ENCODE measurements at places on chromosomes 1 and 21.

GRCh38 chr1:16078925-16079656, 5.6 kb upstream of the FAM131C start:
- DNase-seq: no peak

DNA sequence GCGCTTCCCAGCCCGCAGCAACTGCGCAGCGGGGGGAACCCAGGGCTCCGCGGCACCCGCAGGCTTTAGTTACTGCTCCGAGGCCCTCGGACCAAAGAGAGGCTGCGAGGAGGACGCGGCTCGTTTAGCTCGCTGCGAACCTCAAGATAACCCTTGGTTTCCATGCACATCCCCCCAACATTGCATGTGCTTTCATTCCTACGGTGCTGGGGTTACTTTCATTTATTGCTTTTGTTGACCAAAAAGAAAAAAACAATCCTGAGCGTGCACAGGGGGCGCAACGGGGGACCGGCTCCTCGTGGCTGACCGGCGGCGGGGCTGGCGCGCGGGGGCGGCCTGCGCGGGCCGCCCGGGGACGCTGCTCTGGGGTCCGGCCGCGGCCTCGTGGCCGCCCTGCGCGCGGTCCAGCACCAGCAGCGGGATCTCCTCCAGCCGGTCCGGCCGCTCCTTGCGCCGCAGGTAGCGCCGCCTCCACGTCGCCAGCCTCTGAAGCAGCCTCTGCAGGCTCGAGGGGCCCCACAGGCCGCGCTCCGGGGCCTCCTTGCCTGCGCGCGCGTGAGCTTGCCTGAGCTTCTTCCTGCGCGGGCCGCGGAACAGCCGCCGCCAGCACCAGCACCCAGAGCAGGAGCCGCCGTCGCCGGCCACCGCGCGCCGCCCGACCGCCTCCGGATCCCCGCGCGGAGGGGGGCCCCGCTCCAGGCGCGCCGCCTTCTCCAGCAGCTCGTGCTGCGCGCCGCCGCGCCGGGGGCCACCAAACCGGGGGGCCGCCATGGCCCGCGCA, 77.4 kb downstream of the DESI2 start:
- peak; percentile 74 for DNase-seq

DNA sequence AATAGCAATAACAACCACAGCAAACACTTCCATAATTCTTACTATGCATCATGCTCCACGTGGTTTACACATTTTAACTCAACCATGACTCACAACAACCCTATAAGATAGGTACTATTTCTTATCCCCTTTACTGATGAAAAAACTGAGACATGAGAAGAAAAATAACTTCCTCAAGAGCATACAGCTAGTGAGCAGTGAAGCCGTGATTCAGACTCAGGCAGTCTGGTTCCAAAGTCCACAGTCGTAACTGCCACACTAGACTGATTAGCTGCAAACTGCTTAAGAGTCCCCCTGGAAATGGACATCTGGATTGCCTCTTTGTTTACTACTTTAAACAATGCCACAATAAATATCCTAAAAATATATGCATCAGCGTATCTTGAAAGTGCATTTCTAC, 55.7 kb downstream of the PLD5 start:
- DNase-seq: no peak

DNA sequence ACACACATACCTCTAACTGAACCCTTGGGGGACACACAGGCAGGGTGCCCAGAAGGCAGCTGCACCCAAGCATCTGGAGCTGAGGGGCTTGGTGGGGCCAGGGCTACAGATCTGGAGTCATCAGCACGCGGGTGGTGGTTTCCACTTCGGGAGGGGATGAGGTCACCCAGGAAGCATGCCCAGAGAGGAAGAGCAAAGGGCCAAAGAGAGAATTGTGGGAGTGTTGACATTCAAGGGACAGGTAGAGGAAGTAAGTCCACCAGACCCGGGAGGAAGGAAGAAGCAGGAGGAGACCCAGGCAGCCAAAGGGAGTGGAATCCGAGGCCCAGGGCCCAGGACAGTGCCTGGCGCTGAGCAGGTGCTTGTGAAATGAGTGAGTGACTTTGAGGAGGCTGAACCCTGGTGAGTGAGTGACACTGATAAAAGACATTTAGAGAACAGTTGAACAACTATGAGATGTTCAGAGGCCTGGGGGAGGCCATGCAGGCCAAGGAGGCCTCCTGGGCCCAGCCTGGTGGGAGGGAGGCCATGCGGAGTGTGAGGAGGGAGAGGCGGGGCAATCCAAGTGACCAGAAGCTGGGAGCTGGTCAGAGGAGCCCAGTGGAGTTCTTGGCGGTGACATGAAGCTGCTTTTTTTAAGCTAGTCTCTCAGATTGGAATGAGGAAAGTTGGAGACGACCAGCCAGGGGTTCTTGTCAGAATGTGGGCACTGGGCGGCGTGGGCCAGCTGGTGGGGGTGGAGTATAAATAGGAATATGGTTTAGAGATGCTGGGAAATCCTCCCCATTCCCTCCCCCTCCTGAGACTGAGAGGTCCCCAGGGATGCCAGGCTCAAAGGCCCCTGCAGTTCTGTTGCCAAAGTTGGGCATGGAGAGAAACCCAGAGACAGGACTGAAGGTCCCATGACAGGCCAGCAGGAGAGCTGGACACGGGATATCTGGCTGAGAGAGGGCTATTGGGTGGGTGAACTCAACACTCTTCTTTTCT, 7.9 kb downstream of the CDK18 start:
- DNase-seq: no peak

GRCh38 chr1:205199931-205200299, 11.6 kb downstream of the DSTYK start:
- DNase-seq: no peak

DNA sequence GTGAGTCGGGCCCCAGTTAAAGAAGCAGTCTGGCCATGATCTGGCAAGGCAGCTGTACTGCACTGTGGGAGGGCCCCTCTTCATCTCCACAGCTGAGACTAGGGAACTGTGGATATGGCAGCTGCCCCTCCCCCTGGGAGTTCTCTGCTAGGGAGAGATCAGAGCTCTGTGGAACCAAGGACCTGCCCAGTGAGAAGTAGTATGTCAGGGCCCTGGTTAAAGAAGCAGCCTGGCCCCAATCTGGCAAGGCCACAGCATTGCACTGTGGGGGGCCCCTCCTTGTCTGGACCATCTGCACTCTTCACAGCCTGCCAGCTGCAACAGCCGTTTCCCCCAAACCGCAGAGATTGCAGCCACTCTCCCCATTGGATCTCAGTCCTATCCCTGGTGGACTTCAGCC, 208.5 kb downstream of the DNAH14 start:
- DNase-seq: no peak

- DNase-seq: no peak
Measured at GRCh38 chr1:64829411-64830029, 84.6 kb downstream of the RAVER2 start.

DNA sequence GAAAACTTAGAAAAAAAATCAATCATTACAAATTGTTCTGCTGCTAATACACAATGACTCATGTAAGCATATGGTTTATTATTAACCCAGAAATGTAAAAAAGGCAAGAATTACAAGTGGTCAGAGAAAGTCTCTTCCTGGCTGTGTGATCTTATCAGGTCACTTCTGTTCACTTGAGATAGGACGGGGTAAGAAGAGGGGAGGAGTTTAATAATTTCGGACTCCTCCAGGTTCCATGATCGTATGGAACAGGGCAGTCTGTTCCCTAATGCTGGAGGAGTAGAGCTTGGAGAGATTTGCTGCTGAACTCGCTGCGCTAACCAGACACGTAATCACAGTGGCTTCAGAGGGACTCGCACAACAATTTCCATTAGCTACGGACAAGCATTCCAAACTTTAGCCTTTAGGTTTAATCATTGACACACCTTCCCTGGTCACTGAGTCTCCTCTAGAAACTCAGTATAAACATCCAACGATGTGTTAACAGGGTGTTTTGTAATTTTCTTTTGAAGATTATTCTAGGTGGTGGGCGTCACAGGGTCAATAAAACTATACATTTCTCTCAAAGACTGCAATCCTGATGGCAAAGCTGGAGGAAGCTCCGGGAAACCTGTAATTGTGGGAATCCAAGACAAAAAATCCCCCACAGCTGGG, 1.3 kb downstream of the CRYZ start:
- DNase-seq: no peak

GRCh38 chr1:13694886-13695684, 4.9 kb upstream of the PRDM2 start:
- no peak for DNase-seq
